Cortex of kidney (tissue), 1 donor: ENCODE measurements at places on chromosomes 2 and 18.

- no peak for DNase-seq
These were observed 162.3 kb downstream of the MREG start for GRCh38 chr2:215851082-215851481.

DNA sequence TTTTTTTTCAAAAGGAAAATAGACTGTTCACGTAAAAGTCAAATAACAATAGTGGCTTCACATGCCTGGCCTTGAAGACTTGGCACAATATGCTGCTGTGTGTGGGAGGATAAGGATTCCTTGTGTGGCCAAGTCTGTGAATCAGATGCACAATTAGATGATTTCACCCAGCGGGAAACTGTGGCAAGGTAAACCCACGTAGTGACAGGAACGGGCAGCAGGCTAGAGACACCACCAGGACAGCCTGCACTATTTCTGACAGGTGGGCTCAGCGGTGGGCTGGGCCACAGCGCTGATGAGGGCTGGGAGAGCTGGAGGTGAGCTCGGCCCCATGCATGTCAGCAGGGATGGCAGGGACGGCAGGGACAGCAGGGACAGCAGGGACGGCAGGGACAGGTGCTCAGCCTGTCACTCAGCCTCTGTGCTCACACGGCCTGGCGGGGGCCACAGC, 21.6 kb downstream of the SNORC start:
- DNase-seq: no peak

DNA sequence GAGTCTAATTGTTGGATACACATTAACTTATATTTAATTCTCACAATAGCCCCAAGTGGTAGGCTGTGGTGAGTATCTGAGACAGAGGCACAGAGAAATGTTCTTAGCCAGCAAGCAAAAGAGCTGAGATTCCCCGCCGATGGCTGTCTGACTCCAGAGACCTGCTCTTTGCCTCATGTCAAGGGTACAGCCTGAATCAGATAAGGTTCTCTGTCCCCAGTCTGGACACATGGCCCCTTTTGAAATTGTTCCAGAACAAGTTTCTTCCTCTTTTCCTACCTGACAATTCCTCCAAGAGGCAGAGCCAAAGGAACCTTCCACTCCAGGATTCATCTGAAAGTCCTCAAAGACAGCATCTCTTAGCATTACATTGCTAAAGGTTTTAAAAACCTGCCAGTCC, 512.9 kb upstream of the TNP1 start:
- DNase-seq: no peak

DNA sequence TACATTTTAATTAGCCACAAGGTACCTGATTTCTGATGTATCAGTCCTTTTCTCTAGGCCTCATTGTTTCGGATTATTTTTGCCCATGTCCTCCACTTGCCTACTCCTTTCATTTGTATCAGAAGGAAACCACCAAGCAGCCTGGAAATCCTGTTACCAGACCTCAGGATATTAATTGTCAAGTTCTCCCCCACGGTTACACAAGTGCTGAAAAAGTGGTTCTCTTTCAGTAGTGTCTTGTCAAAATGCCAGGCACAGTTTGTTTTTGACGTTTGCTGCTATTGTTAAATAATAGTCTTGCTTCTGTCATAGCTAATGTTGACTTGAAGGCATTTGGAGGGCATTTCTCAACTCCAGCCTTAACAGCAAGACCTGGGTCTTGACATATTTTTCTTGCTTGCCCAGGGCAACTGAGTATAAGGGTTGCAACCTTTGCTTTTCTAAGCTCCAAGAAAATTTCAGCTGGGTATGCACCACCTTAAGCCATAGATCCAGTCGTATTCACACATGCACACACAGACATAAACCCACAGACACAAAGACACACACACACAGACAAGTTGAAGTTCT, 31.0 kb downstream of the INSIG2 start:
- no peak for DNase-seq

DNA sequence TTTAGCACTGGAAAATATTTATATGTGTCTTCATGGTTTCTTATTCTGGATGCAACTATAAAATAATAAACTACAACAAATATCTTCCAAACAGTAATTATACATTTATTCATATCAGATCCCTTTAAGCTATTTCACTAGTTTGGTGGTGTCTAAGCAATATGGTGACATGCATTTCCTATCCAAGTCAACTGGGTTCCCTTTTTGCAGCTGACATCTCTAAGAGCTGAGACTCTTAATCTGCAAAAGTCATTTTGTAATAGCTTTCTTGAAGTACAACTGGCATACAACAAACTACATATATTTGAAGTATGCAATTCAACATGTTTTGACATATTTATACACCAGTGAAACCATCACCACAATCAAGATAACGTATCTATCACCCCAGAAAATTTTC, 59.9 kb upstream of the SLC1A4 start:
- no peak for DNase-seq

DNA sequence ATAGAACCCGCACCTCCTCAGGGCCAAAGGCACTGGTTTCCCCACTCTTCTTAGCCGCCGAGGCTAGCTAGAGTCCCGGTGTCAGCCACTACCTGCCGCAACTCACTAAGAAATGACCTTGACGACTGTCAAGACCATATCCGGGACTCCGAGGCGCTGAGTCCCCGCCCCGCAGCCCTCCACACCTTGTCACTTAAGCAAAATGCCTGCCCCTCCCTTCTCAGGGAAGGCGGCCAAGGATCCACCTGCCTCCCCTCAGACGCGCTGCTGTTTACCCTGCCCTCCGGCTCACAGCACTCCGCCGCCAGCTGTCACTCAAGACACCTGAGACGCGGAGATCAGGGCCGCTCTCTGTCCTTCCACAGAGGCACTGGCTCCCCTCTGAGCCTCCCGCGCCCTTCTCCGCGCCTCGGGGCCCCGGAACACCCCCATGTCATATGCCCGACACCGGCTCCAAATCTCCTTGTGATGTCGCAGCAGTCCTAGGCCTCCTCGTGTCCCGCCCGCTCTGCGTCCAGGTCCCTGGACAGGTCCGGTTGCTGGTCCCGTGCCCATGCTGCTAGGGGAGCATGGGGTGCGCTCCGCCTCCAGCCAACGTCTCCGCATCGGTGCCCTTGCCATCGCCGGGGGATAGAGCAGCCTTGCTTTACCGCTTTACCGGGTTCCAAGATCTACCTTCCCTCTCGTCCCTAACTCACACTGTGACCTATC, 32.5 kb upstream of the REG3G start:
- no peak for DNase-seq

- DNase-seq: no peak
These were observed 202.7 kb upstream of the SLC14A2 start for GRCh38 chr18:45412577-45412976.

- DNase-seq: no peak
These were observed 148.5 kb downstream of the FMNL2 start for GRCh38 chr2:152483276-152484063.

DNA sequence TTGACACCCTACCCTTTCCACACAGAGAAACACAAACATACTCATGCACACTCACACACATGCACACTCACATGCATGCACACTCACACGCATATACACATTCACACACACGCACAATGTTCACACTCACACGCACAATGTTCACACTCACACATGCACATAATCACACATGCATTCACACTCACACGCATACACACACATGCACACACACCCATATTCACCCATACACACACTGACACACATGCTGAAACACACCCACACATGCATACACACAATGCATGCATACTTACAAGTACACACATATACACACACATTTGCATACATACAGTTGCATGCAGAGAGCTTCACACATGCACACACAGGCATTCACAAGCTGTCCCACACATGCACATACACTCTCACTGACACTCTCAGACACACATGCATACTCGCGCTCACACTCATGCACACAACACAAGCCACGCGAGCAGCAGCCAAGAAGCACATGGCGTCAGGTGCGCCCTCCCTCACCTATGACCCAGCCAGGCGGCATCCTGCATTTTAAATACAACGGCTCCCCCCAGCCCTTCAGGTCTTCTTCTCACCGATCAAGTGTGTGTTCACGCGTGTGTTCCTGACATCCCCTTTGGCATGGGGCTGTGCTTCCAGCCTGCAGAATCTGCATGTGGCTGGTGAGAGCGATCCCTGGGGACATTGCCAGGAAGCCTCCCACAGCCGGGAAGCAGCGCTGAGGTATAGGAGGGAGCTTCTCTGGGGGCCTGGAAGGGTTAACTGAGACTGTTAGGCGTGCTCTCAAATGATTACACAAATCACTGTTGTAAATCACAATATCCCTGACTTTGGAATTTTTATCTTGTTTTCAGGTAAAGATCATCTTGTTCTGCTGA, 195.1 kb downstream of the RTP5 start:
- DNase-seq: no peak

- no peak for DNase-seq
These were observed 49.3 kb upstream of the RAB6D start for GRCh38 chr2:131413148-131413747.

- no peak for DNase-seq
These were observed 6.0 kb upstream of the MLPH start for GRCh38 chr2:237480988-237481525.

GRCh38 chr2:148726228-148726627, 81.7 kb downstream of the EPC2 start:
- DNase-seq: no peak
